ENCODE measurements at places on chromosomes 2 and 18. TPM values are rescaled to one million over a fixed set of nuclear protein-coding genes. Genes with fewer than 3 reads are reported as not detected.

The MREG gene
- total RNA-seq = 1.9 TPM

The TMEM37 gene
- not detected for total RNA-seq

The PLCD4 gene
- total RNA-seq = not detected

The DYNAP gene
- total RNA-seq = not detected

The NEUROD1 gene
- total RNA-seq = not detected

The MAP3K20 gene
- 95.7 TPM for total RNA-seq

The UGT1A3 gene
- total RNA-seq = not detected

The REG1B gene
- not detected for total RNA-seq

The EGR4 gene
- total RNA-seq = not detected

The POTEE gene
- total RNA-seq = 0.05 TPM

The CIDEA gene
- total RNA-seq = not detected

The RUFY4 gene
- total RNA-seq = not detected

The STK39 gene
- 18.3 TPM for total RNA-seq

The SIX3 gene
- not detected for total RNA-seq

The XIRP2 gene
- not detected for total RNA-seq

The INO80C gene
- 5.7 TPM for total RNA-seq

The PHOSPHO2 gene
- 1.9 TPM for total RNA-seq

The RIT2 gene
- total RNA-seq = not detected

The GKN2 gene
- total RNA-seq = not detected

The CXCR1 gene
- not detected for total RNA-seq
